ENCODE measurements at places on chromosomes 12 and 14.

DNA sequence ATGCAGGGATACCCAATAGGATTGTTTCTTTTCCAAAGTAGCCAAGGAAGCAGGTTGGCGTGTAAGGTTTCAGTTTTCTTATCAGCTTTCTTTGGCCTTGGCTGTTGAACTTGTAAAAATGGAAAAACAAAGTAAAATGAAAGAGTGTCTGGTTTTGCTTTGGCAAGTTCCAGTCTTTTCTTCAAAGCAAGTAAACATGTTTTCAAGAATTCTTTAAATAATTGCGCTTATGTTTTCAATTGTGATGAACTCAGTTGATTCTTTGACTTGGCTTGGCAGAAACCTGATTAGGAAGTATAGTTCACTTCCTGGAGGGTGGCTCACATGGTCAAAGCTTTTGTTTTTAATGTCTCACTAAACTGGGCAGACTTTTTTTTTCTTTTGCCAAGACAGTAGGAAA, 112.2 kb upstream of the USP44 start:
- DNase-seq, result no peak

DNA sequence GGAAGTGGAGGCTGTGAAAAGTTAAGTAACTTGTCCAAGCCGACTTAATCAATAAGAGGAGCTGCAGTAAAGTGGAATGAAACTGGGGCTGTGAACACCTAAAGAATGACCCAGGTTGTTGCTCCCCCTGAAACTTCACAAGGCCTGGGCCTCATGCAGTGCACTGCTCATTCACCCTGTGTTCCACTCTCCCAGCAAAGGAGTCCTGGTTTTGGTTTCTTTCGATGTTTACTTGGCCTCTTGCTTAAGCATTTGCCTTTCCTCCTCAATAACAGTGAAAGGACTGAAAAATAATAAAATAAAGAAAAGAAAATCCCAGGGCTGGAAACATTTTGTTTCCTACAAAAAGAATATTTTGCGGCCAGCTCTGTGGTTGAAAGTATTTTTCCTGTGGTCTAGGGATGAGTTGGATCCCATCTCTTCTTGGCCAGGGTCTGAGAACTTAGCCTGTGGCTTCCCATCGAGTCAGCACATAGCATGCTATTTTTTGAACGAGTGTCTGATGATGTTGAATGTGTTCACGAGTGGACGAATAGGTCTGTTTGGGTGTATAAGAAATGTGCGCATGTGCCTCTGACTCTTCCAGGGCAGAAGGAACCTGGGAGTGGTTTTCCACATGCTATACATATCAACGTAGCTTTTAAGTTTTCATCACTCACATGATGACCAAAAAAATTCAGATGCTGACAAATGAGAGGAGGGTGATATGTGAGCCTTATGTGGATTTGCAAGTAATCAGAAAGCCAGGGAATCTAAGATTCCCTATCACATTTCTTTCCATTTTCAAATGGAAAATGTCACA, 349.8 kb downstream of the ZFP36L1 start:
- no peak for DNase-seq

DNA sequence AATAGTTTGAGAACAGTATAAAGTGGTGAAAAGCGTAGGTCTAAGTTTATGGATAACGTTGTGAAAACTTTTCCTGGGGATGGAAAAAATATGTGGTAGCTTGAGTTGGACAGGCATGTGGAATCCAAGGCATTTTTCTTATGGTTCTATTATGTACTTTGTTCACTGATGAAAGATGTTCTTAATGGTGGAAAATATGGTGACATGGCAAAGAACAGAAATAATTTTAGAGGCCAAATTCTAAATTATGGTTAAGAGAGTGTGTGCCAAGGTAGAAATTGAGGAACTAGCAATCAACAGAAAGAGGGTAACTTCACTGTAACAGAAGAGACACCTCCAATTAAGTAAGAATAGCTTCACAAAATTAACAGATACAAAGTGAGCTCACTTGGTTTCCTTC, 427.8 kb downstream of the SLC6A15 start:
- DNase-seq, result no peak

- no peak for DNase-seq
These were observed 202.8 kb upstream of the PELI2 start for GRCh38 chr14:55915456-55915855.

GRCh38 chr14:103551338-103551762, 11.1 kb downstream of the BAG5 start:
- DNase-seq, result no peak

GRCh38 chr12:47551426-47551851, 154.4 kb downstream of the RPAP3 start:
- DNase-seq, result peak; percentile 4

DNA sequence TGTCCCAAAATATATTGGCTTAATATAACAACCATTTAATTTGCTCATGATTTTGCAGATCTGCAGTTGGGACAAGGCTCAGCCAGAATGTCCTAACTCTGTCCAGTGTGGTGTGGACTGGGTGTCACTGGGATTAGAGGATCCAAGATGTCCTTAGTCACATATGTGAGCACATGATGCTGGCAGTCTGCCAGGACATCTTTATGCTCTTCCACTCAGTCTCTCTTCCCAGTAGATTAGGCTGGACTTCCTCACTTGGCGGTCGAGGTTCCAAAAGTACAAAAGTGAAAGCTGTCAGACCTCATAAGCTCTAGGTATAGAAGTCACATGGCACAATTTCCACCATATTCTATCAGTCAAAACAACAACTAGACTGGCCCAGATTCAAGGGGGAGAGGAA, 167.9 kb upstream of the NTF3 start:
- no peak for DNase-seq

DNA sequence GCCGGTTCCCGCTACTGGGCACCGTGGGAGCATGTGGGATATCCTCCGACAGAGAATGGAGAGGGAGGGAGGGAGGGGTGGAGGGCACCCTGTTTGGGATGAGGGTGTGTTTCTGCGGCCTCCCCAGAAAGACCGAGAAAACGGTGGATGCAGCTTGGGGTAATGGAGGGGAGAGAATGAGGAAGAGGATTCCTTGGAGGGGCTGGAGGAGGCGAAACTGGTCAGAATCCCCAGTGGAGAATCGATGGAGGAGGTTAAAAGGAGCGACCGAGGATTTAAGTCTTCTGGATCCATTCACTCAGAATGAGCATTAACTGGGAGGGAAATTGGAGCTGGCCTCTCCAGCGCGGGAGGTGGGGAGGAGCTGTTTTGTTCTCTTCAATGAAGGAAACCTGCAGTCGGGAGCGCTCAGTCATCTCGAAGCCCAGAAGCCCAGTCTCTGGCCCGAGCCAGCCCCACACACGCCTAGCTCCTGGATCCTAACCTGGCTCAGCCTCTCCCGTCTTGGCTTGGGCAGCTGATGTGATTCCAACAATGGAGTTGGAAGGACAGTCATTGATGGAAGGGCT, 581 bp downstream of the ARG2 start:
- peak; percentile 22 for DNase-seq

Data from SK-N-DZ (cell line).